ENCODE measurements at places on chromosomes 1 and 21.

DNA sequence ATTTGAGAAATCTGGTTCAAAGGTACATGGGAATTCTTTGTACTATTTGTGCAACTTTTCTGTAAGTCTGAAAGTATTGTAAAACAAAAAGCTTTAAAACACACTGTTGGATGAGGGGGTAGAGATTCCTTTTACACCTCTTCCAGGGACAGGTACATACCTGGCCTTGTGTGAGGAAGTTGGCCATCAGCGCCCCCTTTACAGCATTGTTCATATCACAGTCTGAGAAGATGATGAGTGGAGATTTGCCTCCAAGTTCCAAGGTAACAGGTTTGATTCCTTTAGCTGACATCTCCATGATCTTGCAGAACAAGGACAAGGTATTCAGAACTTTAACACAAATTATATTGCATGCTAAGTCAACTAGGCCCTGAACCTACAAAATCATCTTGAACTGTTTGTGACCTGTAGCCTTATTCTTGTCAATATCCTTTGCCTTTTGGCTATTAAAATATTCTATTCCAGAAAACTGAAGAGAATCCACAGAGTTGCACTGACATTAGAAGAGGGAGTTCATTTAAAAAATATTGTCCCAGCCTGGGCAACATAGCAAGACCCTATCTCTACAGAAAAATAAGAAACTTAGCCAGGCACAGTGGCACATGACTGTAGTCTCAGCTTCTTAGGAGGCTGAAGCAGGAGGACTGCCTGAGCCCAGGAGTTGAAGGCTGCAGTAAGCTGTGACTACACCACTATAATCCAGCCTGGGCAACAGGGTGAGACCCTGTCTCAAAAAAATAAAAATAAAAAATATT lies 18.9 kb downstream of the ALDH9A1 start:
- DNase-seq = no peak

- no peak for DNase-seq
Measured at GRCh38 chr1:111656086-111657017, 36.8 kb downstream of the RAP1A start.

DNA sequence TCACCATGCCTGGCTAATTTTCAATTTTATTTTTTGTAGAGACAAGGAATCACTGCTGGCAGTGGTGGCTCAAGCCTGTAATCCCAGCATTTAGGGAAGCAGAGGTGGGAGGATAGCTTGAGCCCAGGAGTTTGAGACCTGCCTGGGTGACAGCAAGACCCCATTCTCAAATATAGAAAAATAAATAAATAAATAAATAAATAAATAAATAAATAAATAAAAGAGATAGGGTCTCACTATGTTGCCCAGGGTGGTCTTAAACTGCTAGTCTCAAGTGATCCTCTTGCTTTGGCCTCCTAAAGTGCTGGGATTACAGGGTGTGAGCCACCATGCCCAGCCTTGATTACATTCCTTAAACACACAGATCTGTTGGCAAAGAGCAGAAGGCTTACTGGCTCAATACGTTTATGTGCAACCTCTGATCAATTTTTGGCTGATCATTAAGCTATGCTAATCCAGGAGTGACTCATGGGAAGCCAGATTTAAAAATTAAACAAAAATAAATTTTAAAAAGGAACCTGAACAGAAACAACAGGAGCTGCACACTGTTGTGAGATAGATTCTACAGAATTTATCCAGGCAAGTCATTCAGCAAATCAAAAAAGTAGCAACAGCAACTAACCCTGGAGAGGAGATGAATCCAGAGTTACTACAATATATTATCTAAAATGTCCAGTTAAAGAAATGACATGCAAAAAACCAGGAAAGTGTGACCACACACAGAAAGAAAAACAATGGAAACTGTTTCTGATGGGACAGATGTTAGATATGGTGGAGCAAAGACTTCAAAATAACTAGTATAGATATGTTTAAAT lies 79.4 kb downstream of the RPE65 start:
- no peak for DNase-seq

DNA sequence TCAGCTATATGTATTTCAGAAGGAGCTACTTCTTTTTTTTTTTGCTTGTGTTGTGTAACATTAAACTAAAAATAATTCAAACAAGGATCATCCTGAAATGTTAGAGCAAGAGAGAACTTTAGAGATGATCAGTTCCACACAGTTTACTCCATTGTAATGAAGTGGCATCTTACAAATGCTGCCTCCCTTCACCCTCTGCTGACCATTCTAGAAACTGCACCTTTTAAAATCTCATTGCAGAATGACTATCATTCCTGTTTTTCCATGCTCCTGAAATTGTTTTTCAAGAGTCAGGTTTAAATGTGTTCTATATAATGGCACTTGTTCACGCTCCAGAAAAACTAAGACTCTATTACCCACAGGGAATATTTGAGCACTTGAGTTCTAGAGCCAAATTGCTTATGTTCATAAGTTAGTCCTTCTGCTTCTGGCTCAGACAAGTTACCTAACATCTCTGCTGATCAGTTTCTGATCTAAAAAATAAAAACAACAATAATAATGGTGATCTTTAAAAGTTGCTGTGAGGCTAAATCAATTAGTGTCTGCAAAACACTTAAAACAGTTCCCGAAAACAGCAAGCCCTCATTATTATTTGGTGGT lies 21.5 kb upstream of the SLC44A5 start:
- DNase-seq = no peak

GRCh38 chr1:164569866-164570265 lies 10.9 kb downstream of the PBX1 start:
- DNase-seq = no peak

- no peak for DNase-seq
Measured at GRCh38 chr21:31299291-31300147, 44.5 kb downstream of the TIAM1 start.

DNA sequence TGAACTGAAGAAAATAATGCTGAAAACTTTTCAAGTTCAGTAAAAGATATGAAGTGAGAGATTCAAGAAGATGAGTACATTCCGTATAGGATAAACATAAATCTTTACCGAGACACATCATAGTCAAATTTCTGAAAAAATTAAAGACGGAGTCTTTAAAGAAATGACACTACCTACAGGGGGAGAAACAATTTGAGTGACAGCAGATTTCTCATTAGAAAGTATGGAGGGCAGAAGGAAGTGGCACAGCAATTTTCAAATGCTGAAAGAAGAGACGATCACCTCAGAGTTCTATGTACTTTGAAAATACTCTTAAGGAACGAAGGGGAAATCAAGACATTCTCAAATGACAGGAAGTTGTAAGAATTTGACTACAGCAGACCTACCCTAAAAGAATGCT lies 271.2 kb downstream of the ZP4 start:
- no peak for DNase-seq

DNA sequence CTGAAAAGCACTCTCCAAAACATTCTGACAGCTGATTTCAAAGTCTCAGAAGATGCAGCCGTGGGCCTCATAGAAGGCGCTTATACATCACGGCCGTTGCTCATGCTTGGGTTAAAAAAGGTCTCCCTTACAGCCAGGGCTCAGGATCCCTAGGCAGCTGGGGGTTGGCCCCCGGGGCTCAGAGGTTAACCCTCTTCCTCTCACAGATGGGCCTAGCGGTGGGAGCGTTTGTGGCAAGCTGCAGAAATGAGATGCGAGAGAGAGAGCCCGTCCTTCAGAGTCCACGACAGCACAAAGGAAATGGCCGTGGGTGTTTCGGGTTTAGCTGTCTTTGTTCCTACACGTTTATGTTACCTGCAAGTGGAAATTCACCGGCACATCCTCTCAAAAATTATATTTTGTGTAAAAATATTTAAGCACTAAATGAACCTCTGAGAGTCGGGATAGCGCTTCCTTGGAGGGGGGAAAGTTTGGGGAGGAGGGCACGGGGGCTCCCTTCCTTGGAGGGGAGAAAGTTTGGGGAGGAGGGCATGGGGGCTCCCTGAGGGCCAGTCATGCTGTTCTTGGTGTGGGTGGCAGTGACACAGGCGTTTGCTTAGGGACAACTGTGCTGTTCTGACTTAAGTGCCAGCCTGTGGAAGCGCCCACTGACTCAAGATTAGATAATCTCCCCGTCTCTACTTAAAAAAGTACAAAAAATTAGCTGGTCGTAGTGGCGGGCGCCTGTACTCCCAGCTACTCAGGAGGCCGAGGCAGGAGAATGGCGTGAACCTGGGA lies 20.5 kb upstream of the PRDM15 start:
- peak; percentile 37 for DNase-seq

DNA sequence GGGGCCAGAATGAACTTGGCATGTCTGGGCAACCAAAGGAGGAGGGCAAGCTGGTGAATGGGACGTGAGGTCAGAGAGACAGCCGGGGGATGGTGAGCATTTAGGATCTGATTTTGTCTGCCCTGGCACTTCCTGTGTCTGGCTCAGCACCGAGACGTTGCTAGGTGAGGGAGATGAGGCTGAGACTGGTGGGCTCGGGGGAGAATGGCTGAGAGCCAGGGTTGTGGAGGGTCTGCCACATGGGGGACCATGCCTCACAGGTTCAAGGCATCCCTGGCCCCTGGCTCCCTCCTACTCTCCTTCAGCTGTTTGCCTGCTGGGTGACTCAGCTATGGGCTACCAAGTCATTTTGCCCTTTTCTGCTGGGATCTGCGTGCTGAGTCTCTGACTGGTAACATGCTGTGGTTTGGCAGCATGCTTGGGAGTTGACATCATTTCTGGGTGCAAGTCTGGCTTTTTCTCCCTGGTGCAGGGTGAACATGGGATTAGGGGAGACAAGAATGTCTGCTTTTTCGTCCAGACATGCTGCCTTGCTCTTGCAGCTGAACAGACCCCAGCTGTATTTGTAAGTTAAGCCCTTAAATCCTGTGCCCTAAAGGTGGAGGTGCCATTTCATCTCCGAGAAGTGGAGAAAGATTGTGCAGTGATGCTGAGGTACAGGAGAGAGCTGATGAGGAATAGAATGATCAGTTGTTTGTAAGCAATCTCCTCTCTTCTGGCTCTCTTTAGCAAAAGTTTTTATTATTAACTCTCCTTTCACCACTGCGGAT lies 17.6 kb downstream of the GALNT2 start:
- DNase-seq = peak; percentile 49

GRCh38 chr1:52168373-52169080 lies 26.6 kb downstream of the ZFYVE9 start:
- DNase-seq = no peak

GRCh38 chr1:94247138-94248094 lies 10.0 kb upstream of the ARHGAP29 start:
- no peak for DNase-seq

- no peak for DNase-seq
Measured at GRCh38 chr1:1302006-1302430, 5.7 kb downstream of the ACAP3 start.

- DNase-seq = no peak
Measured at GRCh38 chr1:235018720-235019444, 109.8 kb downstream of the TOMM20 start.

DNA sequence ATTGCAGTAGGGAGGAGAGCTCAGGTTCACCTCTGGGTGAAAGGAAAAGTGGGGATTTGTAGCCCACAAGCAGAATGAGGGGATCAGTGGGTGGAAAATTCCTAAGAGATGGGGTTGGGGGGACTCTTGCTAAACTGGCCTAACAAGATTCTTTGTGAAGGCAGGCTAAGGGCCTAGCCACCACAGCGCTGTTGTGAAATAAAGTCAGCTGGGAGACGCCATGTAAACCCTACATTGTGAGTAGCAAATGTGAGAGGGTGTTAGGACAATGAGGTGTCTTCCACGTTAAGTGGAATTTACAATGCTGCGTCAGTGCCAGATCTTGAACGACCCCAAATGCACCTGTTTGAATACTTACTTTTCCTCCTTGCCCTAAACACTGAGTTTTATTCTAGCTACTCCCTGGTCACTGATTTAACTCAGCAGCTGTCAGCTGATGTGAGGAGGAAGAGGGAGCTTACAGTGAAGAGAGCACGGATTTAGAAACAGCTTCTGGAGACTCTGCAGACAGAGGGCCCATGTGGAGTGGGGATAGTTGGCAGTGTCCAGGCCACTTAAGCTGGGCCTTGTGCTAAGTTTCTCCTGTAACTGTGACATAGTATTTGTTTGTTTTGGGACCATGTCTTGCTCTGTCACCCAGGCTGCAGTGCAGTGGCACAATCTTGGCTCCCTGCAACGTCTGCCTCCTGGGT lies 17.3 kb downstream of the PDPN start:
- no peak for DNase-seq

- DNase-seq = no peak
Measured at GRCh38 chr1:8539683-8540082, 221.8 kb downstream of the SLC45A1 start.

Measured in stimulated activated CD4-positive, alpha-beta T cell treated with anti-CD3 and anti-CD28 coated beads, Interleukin-4, amount 100 ng/mL, for 4 hours (primary cell).